ENCODE measurements at places on chromosomes 4 and X.

GRCh38 chrX:49250578-49250977, 13.9 kb downstream of the FOXP3 start:
- no peak for DNase-seq

GRCh38 chr4:108937066-108937465, 174.2 kb upstream of the ETNPPL start:
- DNase-seq, result no peak

- no peak for DNase-seq
Measured at GRCh38 chr4:92988301-92988700, 684.5 kb downstream of the GRID2 start.

DNA sequence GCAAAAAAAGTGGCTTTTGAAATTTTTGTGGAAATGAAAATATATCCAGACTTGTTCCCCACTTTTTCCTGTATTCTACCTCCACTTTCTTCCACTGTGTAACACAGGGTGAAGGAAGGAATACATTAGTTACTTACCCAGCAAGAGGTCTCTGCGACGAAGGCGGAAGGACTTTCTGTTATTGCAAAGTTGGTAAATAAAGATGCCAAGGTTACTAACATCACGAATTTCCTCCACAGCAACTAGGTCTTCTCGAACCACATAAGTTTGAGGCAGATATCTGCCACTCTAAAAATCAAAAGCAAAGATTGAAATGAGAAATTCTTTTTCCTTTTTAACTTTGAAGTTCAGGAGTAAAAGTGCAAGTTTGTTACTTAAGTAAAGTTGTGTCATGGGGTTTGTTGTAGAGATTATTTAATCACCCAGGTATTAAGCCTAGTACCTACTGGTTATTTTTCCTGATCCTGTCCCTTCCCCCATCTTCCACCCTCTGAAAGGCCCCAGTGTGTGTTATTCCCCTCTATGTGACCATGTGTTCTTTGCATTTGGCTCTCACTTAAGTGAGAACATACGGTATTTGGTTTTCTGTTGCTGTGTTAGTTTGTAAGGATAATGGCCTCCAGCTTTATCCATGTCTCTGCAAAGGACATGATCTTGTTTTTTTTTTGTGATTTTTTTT, 5.8 kb downstream of the ITM2A start:
- no peak for DNase-seq

GRCh38 chr4:89715631-89716030, 121.3 kb downstream of the SNCA start:
- no peak for DNase-seq
